Fibroblast of lung (primary cell): ENCODE measurements at places on chromosomes 5 and 9. TPM values are rescaled to one million over a fixed set of nuclear protein-coding genes. Genes with fewer than 3 reads are reported as not detected.

DNA sequence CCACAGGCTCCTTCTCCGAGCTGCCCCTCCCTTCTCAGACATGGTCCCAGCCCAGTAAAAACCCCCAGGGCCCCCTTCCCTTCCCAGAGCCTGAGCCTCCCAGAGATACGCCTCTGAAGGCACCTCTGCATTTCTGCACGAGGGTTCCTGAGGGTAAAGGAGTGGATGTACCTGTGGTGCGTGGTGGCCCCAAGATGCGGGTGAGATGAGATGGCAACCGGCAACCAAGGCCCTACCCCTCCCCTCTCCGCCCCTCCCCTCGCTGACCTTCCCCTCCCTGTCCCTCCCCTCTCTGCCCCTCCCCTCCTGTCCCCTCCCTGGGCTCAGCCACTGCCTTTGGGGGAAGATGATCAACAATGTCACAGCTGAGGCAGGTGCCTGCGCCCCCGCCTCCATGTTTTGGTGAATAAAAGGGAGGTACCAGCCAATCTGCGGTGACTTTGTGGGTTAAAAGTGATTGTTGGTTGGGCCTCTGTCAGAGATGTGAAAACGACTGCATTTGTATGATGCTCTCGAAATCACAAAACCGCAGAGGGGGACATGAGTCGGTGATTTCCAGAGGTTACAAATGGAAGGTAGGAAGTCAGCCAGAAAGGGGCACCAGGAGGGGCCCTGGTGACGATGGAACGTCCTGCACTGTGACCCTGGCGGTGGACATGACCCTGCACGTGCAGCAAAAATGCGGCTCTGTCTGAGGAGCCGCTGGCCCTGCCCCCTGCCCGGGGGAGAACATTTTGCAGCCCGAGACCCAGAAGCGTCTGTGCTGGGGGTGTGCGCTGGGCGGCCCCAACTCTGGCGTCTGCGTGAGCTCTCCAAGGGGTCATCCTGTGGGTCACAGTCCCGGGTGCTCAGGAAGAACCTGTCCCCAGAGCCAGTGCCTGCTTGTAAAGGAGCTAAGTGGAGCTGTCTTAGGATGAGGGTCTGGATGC is 3.7 kb downstream of the LCN9 start:
- no peak for DNase-seq

DNA sequence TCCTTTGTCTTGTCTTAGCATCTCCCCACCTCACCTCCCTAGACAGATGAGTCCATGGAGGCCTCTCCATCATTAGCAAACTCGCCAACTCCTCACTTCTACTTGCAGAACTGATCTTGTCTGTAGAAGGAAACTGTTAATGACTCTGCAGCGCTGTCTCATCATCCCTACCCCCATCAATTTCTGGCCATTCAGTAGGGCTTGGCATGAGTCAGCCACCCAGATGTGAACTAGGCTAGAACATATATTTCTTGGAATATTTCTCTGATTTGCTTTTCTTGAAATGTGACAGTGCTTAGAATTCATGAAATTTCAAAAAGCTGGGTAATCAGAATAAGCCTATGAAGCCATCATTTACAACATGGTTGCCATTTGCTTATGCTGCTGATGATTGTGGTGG is 1125.0 kb upstream of the DMAC1 start:
- peak; percentile 38 for DNase-seq

DNA sequence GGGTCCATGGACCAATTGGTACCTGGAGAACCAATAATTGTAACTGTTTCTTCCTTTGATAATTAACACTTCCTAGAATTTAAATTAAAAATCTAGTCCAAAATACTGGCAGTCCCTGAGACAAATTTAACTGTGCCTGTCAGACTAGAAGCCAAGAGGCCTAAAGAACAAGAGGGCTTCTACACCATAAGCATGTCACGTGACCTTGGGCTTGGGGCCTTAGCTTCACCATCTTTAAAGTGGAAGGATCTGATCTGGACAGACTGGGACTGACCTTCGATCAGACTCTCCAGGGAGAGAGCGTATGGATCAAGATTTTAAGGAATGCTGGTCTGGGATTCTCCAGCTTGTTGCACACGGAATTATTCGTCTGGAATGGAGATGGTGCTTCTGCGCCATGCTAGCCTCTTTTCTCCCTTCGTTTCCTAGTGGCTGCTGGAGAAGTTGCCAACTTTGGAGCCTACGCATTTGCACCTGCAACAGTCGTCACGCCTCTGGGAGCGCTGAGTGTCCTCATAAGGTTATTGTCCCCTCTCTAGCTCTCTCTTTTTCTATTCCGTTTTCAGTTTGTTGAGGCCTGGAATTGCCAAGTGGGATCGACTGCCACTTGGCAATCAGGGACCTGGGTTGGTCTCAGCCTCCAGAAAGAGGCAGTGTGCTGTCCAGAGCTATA is 8.4 kb downstream of the NIPAL4 start:
- no peak for DNase-seq

DNA sequence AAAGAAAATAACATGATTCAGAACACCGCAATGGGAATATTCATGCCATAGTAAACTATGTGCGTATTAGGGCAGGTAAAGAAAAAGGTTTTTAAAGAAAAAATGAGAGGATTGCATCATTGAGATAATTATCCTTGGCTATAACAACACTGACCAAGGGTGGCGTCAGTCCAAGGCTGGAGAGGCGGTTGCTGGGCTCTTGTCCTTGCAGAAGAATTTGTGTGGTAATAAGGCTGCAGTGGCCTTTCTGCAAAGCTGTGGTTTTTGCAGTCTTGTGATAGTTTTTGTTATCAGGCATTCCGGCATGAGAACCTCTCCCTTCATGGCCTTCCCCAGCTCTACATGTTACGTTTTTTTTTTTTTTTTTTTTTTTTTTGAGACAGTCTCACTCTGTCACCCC is 14.0 kb downstream of the BOD1 start:
- DNase-seq = peak; percentile 92

MYORG gene
- 0.26 and 0.83 TPM in 2 replicates for total RNA-seq

HINT1 gene
- 181 and 225 TPM in 2 replicates for total RNA-seq

DNA sequence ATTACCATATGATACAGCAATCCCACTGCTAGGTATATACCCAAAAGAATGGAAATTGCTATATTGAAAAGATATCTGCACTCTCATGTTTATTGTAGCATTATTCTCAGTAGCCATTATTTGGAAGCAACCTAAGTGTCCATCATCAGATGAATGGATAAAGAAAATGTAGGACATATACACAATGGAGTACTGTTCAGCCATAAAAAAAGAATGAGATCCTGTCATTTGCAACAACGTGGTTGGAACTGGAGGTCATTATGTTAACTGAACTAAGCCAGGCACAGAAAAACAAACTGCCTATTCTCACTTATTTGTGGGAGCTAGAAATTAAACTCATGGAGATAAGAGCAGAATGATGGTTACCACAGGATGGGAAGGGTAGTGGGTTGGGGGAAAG is 63.1 kb upstream of the TTC23L start:
- no peak for DNase-seq

SMIM33 gene
- not detected in 2 replicates for total RNA-seq

RARS1 gene
- total RNA-seq = 111 and 144 TPM in 2 replicates

DNA sequence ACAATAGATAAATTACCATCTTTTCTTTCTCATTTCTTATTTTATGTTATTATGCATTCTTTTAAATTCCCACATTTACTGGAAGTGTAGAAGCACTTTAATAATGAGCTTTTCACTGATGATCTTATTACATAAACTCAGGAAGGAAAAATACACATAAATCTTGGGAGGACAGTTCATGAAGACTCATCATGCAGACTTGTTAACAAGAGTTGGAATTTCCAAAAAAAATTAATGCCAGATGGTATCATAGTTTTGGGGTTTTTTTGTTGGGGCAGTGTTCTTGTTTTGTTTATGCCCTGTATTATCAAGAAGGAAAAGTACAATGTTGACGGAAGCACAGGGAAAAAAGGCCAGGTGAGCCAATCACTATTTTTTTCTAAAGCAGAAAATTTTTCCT is 35.1 kb downstream of the CEMIP2 start:
- DNase-seq = no peak

TEX48 gene
- total RNA-seq = not detected in 2 replicates

- DNase-seq = no peak
These were observed 362.8 kb downstream of the DMAC1 start for GRCh38 chr9:7436754-7437153.

DNA sequence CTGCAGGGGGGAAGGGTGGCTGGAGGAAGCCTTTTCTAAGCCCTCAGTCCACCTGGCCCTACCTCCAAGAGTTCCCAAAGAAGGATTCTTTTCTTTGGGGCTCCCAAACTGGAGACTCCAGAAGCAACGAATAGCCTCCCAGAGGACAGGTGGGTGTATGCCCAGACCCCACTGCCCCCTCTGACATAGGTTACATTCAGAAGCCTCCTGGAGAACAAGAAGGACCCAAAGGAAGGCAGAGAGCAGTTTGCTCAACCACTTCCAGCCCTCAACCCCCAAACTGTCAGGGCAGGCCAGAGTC is 10.3 kb downstream of the HK3 start:
- no peak for DNase-seq

ISCA1 gene
- 19.2 and 22.6 TPM in 2 replicates for total RNA-seq

GRCh38 chr5:1453613-1454012 is 8.4 kb upstream of the SLC6A3 start:
- DNase-seq = no peak

MOB3B gene
- total RNA-seq = under 0.01 TPM in 2 replicates

GABRG2 gene
- total RNA-seq = under 0.01 TPM in 1 of 2 replicates, not detected in the other

MGAT1 gene
- 55.2 and 72.5 TPM in 2 replicates for total RNA-seq

SEC16A gene
- total RNA-seq = 15.7 and 23.9 TPM in 2 replicates

ZBTB26 gene
- total RNA-seq = 5.1 and 5.6 TPM in 2 replicates

- DNase-seq = peak; percentile 62
These were observed 10.5 kb upstream of the AHRR start for GRCh38 chr5:310941-311434.

NME5 gene
- 2.5 and 3.3 TPM in 2 replicates for total RNA-seq

DNA sequence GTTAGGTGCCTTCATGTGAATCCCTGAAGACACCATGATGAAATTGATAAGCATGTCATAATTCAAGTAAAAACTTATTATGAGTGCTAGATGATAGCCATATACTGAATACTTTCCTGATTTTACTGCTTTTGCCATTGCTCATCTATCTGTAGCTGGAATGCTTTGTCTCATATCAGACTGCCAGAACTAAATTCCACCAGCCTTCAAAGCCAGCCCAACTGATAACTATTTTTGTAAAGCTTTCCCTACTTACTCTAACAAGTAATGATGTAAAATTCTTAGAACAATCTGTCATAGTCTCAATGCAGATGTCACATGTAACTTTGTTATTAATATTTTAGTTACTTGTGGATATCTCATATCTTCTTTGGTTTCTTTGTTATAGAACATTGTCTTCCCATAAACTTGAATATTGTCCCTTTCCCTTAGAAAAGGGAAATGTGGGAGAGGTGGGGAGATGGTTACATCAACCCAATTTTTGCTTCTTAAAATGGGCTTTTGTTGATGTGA is 128.3 kb downstream of the ZCCHC7 start:
- no peak for DNase-seq

DNA sequence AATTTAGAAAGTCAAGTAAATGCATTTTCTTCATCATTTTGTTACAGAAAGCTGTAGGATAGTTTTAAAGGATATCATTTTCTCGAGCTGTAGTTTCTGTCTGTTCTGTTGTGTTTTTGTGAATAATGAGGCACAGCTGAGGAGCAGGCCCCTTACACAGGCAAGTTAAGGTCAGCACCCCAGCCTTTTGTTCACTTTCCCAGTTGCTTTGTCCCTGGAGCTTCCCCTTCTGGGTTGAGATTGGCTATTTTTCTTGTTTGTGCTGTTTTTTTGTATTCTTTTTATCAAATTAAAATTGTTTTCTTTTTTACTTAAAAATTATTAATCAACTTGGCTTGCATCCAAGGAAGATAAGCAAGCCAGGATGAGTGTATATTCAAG is 213.8 kb upstream of the ACTBL2 start:
- no peak for DNase-seq

PAEP gene
- not detected in 2 replicates for total RNA-seq

CCDC187 gene
- not detected in 2 replicates for total RNA-seq
